Stimulated activated CD8-positive, alpha-beta memory T cell treated with anti-CD3 and anti-CD28 coated beads, Interleukin-12 subunit alpha, Interleukin-12 subunit beta, amount 100 ng/mL, for 4 hours (primary cell): ENCODE measurements at places on chromosomes 13 and 19.

GRCh38 chr19:16860118-16860517 is 28.7 kb upstream of the F2RL3 start:
- DNase-seq: no peak

- DNase-seq: no peak
Observed at GRCh38 chr19:42441049-42441445, 1.7 kb downstream of the CXCL17 start.

- DNase-seq: no peak
Observed at GRCh38 chr19:51524666-51525264, 6.7 kb downstream of the SIGLEC6 start.

DNA sequence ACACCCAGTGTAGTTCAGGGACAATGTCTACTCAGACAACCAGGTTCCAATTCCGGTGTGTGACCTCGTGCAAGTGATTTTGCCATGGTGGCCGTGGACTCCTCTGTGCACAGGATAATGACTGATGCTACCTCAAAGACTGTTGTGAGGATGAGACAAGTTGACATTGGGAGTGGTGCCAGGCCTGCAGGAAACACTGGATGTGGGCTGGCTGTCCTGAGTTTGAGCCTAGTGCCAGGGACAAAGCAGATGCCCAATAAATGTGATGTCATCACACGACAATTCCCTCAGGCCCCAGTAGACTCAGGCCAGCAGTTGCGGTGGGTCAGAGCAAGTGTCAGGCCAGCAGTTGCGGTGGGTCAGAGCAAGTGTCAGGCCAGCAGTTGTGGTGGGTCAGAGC is 6.2 kb upstream of the SCN1B start:
- no peak for DNase-seq

- DNase-seq: no peak
Observed at GRCh38 chr13:64078480-64078936, 2662.9 kb upstream of the PCDH20 start.

- no peak for DNase-seq
Observed at GRCh38 chr13:99415014-99415650, 86.1 kb upstream of the TM9SF2 start.

DNA sequence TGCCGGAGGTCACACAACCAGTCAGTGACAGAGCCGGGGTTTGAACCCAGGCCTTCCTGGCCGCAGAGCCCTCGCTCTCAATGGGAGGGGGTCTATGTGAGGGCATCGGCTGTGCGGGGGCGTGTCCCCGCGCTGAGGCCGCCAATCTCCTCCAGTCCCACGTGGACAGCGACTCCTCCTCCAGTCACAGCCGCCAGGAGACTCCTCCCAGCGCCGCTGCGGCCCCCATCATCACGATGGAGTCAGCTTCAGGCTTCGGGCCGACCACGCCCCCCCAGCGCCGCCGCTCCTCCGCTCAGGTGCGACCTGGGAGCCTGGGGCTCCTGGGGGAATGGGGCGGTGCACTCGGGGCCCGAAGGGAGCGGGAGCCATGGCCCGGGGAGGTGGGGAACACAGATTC is 6.0 kb downstream of the SPRED3 start:
- DNase-seq: peak; percentile 32

DNA sequence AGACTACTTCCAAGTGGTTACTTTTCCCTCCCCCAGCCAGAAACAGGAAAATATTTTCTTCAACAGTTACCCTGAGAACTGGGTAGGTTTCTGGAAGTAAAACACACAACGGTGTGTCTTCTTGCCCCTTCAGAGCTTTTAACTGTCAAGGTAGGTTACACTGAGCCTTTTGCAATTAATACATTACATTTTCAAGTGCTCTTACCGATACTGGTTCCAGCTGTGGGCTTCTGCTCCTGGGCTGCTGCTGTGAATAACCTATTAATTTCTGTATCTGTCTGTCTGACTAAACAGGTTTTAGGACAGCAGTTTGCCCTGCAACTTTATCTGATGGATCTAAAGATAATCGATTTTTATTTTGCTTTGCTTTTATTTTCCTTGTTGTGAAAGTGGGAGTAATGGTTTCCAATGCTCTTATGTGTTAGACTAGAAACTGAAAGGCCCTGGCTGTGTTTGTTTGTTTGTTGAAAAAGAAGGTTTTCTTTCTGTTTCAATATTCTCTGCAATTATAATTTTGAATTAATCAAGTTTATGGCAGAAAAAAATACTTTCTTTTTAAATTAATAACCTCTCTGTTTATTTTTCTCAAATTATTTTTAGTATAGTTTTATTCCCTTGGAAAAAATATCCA is 196.7 kb upstream of the SLITRK6 start:
- no peak for DNase-seq

- no peak for DNase-seq
Observed at GRCh38 chr13:38537051-38537450, 149.8 kb upstream of the FREM2 start.

DNA sequence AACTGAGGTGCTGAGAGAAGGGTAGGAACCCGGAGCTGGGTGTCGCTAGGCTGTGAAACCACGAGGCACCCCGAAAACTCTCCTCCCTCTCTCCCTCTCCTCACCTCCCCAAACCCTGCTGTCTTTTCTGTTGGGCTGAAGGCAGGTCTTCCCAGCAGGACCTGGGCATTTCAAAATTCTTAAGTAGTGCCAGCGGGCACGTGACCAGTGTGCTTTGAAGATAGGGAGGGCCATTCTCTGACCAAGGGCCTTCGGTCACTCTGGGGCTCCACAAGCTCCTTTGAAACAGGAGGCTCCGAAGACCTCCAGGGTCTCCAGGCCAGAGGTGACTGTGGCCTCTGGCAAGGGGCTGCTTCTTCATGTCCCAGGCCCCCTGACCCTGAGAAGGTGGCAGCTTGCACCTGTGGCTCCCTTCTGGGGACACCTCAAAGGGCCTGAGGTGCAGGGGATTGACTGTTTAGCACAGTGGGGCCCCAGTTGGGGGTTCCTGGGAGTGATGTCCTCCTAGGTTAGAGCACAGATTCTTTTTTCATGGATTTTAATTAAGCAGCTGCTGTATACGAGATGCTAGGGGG is 48.3 kb downstream of the DNM2 start:
- DNase-seq: no peak

- DNase-seq: no peak
Observed at GRCh38 chr13:101092985-101093384, 323.3 kb downstream of the NALCN start.

- DNase-seq: no peak
Observed at GRCh38 chr19:17289489-17289888, 7.8 kb downstream of the ANKLE1 start.
